ENCODE measurements at places on chromosomes 5 and 9. TPM values are rescaled to one million over a fixed set of nuclear protein-coding genes. Genes with fewer than 3 reads are reported as not detected.

The GPR151 gene
- not detected for total RNA-seq

The RGS7BP gene
- 1.7 TPM for total RNA-seq

The TRMO gene
- total RNA-seq, result 34.6 TPM

The TRPM6 gene
- 0.44 TPM for total RNA-seq

The SVEP1 gene
- total RNA-seq, result 16.3 TPM

- no peak for DNase-seq
These were observed 14.5 kb downstream of the CATSPER3 start for GRCh38 chr5:134982230-134982629.

- no peak for DNase-seq
These were observed 2.8 kb downstream of the SUSD3 start for GRCh38 chr9:93061260-93061751.

GRCh38 chr5:61666064-61666621, 334.1 kb downstream of the ZSWIM6 start:
- DNase-seq, result peak; percentile 21

DNA sequence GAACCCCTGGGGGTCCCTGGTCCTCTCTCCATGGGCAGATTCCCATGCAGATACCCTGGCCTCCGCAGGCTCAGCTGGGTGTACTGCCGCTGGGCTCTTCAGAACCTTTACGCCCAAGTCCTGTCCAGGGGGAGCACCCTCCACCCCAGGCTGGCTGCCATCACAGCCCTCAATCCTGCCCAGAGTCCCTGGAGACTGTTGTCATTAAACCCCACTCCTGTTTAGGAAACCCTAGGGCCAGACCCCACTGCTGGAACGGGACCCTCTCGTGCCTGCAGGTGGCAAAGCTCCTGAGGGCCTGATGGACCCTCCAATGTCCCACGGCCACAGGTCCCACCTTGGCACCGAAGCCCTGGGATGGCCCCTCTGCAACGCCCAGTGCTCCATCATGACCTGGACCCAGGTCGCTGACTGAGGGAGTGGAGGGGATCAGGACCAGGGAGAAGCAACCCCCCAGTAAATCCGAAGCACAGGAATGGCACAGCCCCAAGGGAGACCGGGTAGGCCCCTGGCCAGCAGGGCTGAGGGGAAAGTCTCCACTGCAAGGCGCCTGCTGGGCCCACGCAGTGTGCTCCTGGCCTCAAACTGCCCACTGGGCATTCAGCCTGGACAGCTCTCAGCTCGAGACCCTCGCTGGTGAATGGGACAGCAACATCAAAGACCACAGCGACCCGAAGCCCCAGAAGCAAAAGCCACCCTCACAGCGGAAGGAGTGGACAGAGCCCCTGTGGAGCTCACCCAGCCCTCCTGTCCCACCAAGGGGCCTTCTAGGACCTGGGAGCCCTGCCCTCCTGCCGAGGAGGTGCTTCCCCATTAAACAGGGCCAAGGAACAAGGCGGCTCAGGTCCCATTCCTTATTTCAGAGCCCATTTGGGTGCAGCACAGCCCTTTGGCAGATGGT, 8.3 kb downstream of the ZDHHC11B start:
- DNase-seq, result no peak

DNA sequence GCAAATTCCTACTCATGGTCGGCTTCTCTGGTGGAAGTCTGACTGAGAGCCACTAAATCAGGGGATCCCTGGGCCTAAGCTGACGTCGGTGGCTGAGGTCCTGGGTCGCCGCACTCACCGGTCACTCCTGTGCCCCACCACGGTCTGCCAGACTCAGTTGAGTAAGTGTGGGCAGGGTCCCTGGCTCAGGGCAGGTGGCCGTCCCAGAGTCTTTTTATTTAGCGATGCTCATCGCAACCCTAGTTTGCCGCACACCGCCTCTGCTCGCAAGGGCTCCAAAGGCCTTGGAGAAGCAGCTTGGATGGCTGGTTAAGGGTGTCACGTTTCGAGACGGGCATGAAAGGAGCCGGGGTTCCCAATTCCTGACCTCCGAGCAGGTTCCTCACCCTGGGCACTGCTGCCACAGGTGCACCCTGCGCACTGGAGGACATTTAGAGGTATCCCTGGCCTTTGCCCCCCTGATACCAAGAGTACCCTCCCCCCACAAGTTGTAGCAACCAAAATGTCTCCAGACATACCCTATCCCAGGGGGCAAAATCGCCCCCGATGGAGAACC, 59.9 kb downstream of the NSUN2 start:
- DNase-seq, result peak; percentile 3

- no peak for DNase-seq
These were observed 373.4 kb upstream of the ACO1 start for GRCh38 chr9:32011049-32011448.

DNA sequence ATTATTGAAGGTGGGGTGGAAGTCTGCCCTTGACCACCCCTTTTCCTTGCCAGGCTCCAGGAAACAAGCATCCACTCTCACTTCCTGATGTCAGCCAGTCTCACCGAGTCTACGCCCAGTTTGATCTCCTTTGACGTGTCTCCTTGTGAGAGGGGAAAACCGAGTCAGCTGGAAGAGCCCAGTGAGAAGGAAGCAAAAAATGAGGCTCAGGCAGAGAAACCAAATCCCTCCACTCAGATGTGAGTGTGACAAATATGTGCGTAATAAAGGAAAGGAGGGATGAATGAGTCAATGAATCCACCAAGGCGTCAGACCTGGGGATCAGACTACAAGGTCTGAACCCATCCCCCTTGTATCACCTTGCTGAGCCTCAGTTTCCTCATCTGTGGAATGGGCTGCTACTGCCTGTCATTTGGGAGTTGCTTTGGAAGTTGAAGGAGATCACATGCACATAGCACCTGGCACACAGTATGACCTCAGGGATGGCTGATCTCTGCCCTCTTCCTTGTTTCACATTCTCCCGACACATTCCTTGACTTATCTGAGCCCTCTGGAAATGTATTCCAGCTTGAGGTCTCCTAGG, 61.3 kb upstream of the XPA start:
- peak; percentile 10 for DNase-seq

DNA sequence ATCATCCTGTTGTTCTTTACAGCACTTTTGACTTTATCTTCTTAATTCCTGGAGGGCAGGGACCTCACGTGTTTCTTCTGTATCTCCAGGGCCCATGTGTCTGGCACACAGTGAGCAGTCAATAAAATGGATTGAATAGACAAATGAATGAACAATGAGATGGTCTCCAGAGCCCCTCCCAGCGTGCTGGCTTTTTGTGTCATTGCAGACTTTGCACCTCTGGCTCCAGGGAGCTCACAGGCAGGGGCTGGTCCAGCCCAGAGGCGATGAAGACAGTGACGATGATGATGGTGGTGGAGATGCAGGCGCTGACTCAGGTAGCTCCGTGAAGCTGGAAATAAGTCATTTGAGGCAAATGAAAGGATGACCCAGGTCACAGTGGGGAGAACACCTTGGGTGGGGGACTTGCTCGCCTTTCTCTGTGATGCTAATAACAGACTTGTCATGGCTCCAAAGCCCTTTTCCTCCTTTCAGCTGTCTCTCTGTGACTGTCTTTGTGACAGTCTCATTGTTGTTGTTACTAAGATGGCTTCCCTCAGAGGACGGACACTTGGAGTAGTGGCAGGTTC, 30.4 kb upstream of the FABP6 start:
- DNase-seq, result no peak

- no peak for DNase-seq
These were observed 37.6 kb downstream of the ACER2 start for GRCh38 chr9:19446361-19446861.

- DNase-seq, result no peak
These were observed 98.9 kb upstream of the FCN2 start for GRCh38 chr9:134781591-134782302.

- DNase-seq, result no peak
These were observed 284.9 kb downstream of the CEMIP2 start for GRCh38 chr9:71483436-71483835.

GRCh38 chr5:16450163-16450562, 15.4 kb downstream of the ZNF622 start:
- no peak for DNase-seq

GRCh38 chr5:142873831-142874230, 103.7 kb downstream of the ARHGAP26 start:
- no peak for DNase-seq

- no peak for DNase-seq
These were observed 38.3 kb upstream of the DAB2IP start for GRCh38 chr9:121613009-121613752.

DNA sequence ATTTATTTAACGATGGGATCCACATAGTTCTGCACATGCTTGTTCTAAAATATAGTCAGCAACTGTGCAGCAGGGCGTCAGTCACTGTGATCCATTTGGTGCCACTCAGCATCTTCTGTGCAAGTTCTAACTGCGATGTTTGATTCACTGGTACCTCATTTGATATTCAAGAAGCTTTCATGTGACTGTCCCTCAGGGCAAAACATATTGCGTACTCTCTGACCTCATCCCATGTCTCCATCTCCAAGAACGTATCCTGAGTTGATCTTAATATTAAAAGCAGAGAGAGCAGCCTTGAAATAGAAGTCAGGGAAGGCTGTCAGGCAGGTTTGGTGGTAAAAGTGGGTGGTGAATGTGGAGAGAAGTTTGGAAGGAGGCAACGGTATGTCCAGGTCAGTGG, 116.5 kb upstream of the ATP10B start:
- DNase-seq, result no peak

GRCh38 chr9:130765137-130766020, 69.7 kb upstream of the ABL1 start:
- DNase-seq, result peak; percentile 66

Data from lower leg skin (tissue), 4 donors.